Progenitor cell of endocrine pancreas (in vitro differentiated cells): ENCODE measurements at places on chromosomes 3 and 15. TPM values are rescaled to one million over a fixed set of nuclear protein-coding genes. Genes with fewer than 3 reads are reported as not detected.

DNA sequence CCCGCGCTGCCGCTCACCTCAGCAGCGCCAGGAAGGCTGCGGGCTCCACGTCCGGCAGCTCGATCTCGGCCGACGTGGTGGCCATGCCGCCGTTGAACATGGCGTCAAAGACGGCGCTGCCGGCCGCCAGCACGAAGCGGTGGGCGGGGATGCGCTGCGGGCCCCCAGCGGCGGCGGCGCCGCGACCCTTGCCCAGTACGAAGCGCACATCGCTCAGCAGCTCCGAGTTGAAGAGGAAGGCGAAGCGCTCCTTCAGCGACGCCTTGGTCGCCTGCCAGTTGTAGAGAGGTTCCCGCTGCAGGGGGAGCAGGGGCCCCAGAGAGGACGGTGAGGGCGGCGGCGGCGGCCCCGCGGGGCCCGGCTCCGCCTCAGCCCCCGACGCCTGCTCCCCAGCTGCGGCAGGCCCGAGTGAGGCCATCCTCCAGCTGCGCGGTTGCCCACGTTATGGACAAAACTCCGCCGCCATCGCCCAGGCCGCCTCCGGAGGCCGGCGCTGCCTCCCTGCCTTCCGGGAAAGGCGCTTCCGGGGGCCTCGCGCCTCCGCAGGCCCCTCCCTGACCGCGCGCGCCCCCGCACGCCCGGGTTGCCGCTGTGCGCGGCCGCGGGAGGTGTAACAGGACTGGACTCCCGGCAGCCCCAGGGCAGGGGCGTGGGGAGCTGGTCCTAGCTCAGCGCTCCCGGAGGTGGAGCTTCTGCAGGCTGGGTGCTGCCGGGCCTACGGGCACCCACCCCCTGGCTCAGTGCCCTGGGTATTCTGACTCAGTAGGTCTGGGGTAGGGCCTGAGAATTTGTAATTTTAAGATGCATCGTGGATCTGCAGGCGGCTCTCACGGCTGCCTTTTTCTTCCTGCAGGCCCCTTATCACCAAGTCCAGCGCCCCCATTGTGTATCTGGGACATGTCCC is at the start of gene BTBD1:
Gene BTBD1 (minus strand): TSS at position 519 of the 904 bp plus-strand sequence. CDS start 101 bp downstream, at position 418.
- H3K4me3 ChIP-seq = peak within 1 kb of the TSS; percentile 81
- H3K27ac ChIP-seq = peak within 1 kb of the TSS; percentile 69
- peaks cover 18% of the 10 kb centered on the region for H3K4me1 ChIP-seq
- DNase-seq = peak; percentile 70
- no peaks in the 10 kb centered on the region for H3K27me3 ChIP-seq

CHL1 gene
- 24.7 and 32.5 TPM in 2 replicates for total RNA-seq

PDCD7 gene
- 32.6 and 34.4 TPM in 2 replicates for total RNA-seq

DNA sequence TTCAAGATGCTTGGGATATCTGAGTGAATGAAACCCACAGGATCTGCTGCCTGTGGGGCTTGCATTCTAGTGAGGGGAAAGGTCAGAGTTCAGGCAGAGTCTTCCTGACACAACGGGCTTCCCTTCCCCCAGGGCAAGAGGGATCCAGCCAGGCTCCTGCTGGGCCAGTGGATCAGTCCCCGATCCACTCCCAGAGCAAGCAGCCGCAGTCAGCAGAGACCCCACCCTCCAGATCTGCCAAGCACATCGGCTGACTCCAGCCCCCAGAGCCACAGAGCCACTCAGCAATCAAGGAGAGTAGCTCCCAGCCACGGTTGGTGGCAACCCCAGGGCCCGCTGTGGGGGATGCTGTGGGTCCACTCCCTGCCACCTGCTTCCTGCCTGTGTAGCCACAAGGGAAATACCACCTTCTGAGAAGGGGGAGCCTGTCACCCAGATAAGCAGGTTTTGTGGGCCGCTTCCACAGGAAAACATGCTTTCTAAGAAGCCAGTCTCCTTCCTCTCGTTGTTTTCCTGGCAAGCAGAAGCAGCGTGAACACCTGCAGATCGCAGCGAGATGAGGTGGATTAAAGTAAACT is 44.9 kb downstream of the CPN2 start:
- H3K4me1 ChIP-seq = peaks cover 12% of the 10 kb centered on the region
- H3K27me3 ChIP-seq = peaks cover 4% of the 10 kb centered on the region
- no peak for DNase-seq
- no peaks in the 10 kb centered on the region for H3K36me3 ChIP-seq
- H3K27ac ChIP-seq = no peak overlapping the region
- H3K4me3 ChIP-seq = no peak overlapping the region
